Renal cortical epithelial cell (primary cell): ENCODE measurements at places on chromosomes 1 and 21. TPM values are rescaled to one million over a fixed set of nuclear protein-coding genes. Genes with fewer than 3 reads are reported as not detected.

The DRAXIN gene
- total RNA-seq = under 0.01 and 0.05 TPM in 2 replicates

The TNFRSF8 gene
- not detected in 2 replicates for total RNA-seq

DNA sequence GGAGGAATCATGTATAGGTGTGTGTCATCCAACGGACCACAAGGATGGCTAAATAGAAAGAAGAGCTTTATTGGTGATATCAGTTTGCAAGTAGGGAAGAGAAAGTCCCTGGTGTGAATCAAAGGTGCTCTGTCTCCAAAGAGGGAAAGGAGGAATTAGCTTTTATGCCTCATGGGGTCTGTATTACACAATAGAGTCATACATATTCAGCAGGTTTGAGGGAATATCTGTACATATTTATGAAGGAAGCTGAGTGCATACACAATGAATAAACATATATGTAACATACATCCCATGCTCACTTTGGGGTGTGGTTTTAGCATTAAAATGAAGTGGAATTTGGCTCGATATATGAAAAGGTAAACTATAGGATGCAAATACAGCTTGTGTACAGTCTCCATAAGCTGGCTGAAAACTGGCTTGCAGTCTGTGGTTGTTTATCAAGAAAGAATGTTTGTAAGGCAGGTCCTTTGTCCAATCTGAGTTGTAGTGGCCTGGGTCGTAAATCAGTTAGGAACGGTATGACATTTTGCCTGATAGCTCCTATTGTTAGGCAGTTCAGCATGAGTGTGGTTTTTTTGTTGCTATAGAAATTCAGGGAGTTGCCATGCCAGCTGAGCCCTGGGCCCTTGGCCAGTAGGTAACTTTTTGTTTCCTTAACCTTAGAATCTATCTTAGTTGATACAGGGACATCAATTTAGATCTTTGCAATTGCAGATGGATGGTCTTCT lies 198.0 kb upstream of the ZP4 start:
- DNase-seq = peak; percentile 76

The PDZK1IP1 gene
- total RNA-seq = 288 and 398 TPM in 2 replicates

GRCh38 chr1:11693024-11693590 lies 1.6 kb downstream of the DRAXIN start:
- DNase-seq = peak; percentile 84

- peak; percentile 92 for DNase-seq
These were observed 253.1 kb upstream of the IRF2BP2 start for GRCh38 chr1:234862944-234863515.

- DNase-seq = peak; percentile 89
These were observed 16.6 kb upstream of the EYA3 start for GRCh38 chr1:28104866-28105467.

GRCh38 chr21:38365521-38365920 lies 108.7 kb downstream of the KCNJ15 start:
- DNase-seq = no peak

GRCh38 chr1:234262754-234263105 lies 110.5 kb upstream of the COA6 start:
- DNase-seq = peak; percentile 30

DNA sequence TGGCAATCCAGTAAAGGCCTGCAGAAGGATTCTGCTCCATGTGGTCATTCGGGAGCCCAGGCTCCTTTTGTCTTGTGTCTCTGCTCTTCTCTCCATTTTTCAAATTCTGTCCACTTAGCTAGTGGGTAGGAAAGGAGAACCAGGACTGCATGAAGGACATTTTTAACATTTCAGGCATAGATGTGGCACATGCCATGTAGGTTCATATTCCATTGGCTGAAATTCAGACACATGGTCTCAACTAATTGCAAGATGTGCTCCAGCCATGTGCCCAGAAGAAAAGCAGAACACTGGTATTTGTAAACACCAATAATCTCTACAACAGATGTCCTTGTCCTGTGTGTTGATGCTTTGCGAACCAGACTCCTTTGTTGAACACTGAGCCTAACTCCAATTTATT lies 85.2 kb upstream of the WLS start:
- DNase-seq = no peak

DNA sequence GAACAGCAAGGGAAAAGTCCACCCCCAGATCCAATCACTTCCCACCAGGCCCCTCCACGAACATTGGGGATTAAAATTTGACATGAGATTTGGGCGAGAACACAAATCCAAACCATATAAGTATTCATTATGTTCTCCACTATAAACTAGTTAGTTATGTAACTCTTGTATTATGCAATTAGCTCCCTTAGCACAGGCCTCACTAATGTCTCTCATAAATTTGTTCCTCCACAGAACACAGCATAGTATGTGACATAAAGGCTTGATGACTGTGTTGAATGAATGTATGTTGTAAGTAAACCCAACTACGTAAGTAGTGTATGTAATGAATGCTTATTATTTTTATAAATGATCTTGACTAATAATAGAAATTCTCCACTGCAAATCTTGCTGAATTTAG lies 223.3 kb upstream of the ZRANB2 start:
- no peak for DNase-seq

DNA sequence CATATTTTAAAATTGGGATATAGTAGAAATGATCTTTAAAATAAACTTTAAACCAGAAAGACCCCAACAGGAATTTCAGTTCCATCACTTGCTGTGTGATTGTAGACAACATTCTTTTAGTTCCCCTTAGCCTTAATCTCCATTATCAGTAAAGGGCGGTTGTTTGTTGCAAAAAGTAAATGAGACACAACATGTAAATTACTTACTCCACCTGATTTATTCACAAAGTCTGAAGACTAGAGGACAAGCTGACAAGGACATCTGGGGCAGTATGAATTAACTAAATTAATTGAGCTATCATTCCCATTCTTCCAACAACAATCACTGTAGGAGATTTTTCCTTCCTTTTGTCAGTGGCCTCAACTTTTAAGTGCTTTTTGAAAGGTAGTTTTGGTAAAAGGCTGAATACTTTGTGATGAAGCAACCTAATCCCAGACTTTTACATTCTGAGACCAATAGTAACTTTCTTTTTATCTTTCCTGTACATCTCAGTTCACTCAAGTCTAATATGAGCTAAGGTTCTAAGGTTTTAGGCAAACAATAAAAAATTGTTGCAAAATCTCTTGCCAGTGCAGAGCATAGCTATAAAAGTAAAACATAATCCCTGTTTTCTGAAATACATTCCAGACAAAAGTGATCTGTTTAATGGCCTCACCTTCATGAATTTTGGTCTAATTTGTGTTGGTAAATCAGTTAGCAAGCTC lies 6.2 kb downstream of the SLC19A2 start:
- no peak for DNase-seq

GRCh38 chr1:54381524-54381923 lies 24.7 kb downstream of the SSBP3 start:
- no peak for DNase-seq

The TTC22 gene
- total RNA-seq = 6.9 and 10.3 TPM in 2 replicates

The OR2T2 gene
- not detected in 2 replicates for total RNA-seq

DNA sequence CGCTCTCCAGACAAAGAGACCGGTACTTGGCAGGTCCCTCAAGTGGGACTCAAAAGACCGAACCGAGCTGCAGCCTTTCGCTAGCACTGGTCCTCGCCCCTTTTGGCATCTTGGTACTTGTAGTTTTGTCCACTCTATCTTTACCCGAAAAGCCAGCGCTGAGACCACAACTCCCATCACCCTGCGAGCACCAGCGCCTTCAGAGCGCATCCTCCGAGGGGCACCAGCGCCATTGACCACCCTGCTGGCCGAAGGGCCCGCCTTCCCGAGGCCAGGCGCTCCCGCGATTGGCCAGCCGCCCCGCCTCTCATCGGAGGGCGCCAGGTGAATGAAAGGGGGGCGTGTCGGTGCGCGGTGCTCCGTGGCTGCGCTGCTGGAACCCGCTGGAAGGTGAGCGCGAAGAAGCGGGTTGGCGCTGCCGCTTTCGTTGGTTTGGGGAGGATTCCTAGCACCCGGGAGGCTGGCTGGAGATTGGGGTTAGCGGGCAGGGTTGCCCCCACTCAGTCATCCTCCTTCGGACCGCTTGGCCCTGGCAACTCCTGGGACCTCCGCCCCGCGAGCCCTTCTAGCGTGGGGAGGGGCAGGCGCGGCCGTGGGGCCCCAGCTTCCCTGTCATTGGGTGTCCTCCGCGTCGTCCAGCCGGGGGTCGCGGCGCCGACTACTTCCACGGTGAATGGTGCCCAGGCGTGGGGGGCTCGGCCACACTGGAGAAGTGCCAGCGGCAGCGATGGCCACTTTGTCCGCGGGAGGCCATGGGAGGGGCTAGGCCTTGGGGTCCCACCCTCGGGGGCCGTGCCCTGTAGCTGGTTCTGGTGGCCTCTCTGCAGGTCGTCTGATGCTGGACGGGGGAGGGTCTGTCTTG lies at the start of gene ZBTB8B:
Gene ZBTB8B, plus strand, starts transcription at position 357 of the 862 bp plus-strand sequence. CDS start 5,553 bp downstream, outside the sequence.
- DNase-seq = peak; percentile 56

- DNase-seq = no peak
These were observed 41.9 kb downstream of the RCSD1 start for GRCh38 chr1:167671727-167672511.

The C1orf210 gene
- 0.15 and 3.0 TPM in 2 replicates for total RNA-seq

GRCh38 chr21:41979335-41979734 lies 25.5 kb upstream of the C2CD2 start:
- DNase-seq = no peak

DNA sequence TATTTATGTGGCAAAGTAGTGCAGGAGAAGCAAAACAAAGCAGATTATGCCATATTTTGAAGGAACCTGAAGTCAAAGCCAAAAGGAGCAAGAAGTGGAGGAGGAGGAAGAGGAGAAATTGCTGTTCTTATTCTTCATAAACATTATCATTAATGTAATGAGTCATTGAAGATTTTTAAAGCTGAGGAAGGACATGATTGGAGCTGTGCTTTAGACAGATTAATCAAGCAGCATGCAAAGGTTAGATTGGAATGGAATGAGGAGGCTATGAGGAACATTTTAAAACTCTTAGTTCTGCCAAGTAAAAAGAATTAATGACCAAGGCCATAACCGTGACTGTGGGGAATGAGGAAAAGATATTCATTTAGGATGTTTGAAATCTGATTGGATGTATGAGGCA lies 33.0 kb upstream of the HSD17B7 start:
- DNase-seq = peak; percentile 6

DNA sequence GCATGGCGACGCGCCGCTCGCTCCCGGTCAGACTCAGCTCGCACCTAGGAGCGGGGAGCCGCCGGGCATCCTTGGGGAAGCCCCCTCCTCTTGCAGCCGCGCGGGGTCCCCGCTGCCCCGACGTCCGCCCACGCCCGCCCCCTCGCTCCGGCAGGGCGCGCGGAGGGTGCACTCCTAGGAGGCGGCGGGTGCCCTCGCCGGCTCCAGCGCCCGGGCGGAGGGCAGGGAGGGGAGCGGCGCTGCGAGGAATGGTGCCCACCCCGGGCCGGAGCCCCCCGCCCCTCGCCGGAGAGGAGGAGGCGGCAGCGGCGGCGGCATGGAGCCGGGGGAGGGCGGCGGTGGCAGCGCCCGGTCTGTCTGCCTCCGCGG lies 488 bp downstream of the FAM78B start:
- no peak for DNase-seq

The TP73 gene
- under 0.01 TPM in 2 replicates for total RNA-seq

The TTC34 gene
- under 0.01 and 0.20 TPM in 2 replicates for total RNA-seq

- DNase-seq = no peak
These were observed 130.5 kb downstream of the TMEM53 start for GRCh38 chr1:44543786-44544185.

The OXCT2 gene
- 0.65 and 8.7 TPM in 2 replicates for total RNA-seq

The CD5L gene
- total RNA-seq = not detected in 2 replicates

DNA sequence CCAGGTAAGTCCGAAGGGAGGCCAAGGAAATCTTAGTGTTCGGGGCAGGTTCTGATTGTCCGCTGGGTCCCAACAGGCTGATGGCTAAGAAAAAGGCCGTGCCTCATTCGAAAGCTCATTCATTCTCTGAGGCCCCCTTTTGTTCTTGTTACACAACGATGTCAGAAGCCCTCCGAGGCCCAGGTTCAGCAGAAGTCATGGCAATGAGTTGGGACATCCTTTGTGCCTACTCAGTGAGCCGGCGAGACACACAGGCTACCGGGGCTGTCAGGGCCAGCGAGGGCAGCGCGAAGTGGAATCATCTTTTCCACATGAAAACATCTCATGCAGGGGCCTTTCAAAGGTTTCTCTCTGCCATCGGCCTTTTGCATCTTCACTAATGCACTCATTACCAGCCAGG lies 49.0 kb upstream of the EFHD2 start:
- no peak for DNase-seq

The RBP7 gene
- total RNA-seq = 0.25 and 9.7 TPM in 2 replicates

- DNase-seq = peak; percentile 66
These were observed 100.1 kb upstream of the SLC2A1 start for GRCh38 chr1:43058545-43059360.

DNA sequence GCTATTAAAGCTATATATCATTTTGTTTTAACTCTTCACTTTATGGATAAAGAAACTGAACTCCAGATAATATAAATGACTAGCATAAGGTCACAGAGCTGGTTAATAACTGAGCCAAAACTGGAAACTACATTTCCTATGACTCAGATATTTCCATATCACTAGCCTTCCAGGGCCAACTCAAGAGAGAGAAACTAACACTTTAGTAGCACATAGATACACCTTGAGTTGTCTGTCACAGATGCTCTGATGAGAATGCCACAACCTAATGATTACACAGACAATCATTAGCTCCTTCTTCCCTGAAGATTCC lies 40.7 kb downstream of the NME7 start:
- peak; percentile 76 for DNase-seq

- DNase-seq = no peak
These were observed 226.5 kb upstream of the CAMK1G start for GRCh38 chr1:209356976-209357377.

The SPRR2B gene
- total RNA-seq = not detected in 2 replicates

The HSD3B2 gene
- total RNA-seq = not detected in 2 replicates

The IL10RB gene
- total RNA-seq = 36.1 and 41.3 TPM in 2 replicates

DNA sequence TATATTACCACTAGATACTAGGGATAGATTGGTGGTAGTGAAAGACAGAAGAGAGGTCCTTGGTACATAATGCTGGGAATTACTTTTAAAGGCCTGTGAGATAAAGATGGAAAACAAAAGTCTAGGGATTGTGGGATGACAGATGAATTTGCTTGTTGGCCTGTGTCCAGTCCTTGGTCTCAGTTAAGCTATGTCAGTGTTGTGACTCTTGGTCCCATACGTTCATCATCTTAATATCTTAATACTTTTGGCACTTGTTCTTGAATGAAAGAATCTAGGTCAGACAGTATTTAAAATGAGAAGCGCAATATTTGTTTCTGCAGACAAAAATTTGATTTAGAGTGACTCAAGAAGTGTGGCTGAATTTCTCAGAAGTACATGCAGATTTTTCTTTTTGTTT lies 7.6 kb downstream of the RPL5 start:
- DNase-seq = no peak

DNA sequence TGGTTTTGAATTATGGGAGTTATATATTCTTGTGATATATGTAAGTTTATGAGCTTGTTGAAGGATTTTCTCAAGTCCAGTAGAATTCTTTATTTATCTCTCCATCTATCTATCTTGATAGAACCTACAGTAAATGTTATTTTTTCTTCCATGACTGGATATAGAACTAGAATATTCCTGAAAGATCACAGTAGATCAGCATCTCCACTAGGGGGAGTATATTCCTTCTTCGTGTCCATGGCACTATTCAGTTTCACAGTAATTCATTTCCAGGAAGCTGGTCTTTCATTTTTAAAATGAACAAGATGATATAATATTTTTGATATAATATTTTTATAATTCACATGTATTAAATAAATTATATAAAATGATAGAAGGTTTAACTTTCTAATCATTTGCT lies 18.8 kb downstream of the TMPRSS15 start:
- DNase-seq = no peak
